Epithelial cell of proximal tubule (primary cell): ENCODE measurements at places on chromosomes 2 and 18.

GRCh38 chr2:191638802-191639172 is 39.1 kb upstream of the NABP1 start:
- DNase-seq: no peak

GRCh38 chr18:23151414-23152099 is 16.3 kb downstream of the CABLES1 start:
- DNase-seq: no peak

GRCh38 chr2:217086038-217086522 is 226.2 kb upstream of the TNP1 start:
- no peak for DNase-seq

GRCh38 chr2:187206071-187206470 is 242.0 kb downstream of the CALCRL start:
- peak; percentile 7 for DNase-seq

DNA sequence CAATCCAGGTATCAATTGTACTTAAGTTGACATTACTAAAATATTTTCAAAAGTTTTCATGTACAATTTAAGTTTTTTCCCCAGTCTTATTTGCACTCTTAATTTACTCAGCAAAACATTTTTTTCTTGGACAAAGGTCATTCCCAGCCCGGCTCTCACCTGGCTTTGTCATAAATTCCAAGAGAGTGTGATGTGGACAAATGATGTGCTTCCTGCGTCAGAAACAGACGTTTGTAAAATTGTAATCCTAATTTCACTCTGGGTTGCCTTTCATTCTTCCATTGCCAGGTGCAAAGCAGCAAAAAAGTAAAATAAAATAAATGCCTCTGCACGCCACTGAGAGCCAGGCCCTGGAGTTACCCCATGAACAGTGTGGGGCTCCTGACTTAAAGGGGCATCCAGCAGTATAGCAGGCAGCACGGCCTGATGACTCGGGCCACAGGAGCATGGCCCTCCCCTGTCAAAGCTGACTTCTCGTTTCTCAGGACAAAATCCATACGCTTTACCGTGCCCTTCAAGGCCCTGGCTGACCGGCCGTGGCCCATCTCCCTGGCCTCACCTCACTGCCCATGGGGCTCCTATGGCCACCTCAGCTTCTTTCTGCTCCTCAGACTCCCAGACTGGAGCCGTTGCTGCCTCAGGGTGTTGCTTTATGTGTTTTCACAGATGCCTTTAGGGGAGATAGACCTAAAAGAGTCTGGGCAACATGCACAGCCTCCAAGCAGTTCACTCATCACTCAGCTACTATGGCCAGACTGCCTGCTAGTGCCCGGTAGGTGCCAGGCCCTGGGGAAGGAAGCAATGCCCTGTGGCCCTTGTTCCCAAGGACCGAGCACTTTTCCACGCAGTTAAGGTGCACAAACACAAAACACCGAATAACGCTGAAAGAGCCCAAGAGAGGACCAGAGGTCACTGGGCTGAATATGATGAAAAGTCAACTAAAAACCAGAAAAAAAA is 7.6 kb upstream of the TMEM185B start:
- DNase-seq: no peak

DNA sequence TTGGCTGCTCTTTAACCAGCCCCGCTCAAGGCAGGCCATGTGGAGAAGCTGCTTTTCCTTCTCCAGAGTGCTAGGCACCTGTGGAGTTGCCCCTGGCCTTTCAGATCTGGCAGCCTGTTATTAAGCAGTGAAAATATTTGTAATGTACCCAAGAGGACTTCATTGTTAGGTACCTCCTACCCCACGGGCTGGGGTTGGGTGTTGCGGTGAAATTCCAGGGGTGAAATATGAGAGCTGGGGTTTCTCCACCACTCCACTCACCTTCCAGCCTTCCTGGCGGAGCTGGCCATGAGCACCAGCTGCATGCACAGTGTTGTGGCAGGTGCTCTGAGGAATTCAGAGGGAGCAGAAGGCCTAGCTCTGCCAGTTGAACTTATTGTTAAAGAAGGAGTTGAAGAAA is 39.1 kb downstream of the NTSR2 start:
- DNase-seq: no peak

DNA sequence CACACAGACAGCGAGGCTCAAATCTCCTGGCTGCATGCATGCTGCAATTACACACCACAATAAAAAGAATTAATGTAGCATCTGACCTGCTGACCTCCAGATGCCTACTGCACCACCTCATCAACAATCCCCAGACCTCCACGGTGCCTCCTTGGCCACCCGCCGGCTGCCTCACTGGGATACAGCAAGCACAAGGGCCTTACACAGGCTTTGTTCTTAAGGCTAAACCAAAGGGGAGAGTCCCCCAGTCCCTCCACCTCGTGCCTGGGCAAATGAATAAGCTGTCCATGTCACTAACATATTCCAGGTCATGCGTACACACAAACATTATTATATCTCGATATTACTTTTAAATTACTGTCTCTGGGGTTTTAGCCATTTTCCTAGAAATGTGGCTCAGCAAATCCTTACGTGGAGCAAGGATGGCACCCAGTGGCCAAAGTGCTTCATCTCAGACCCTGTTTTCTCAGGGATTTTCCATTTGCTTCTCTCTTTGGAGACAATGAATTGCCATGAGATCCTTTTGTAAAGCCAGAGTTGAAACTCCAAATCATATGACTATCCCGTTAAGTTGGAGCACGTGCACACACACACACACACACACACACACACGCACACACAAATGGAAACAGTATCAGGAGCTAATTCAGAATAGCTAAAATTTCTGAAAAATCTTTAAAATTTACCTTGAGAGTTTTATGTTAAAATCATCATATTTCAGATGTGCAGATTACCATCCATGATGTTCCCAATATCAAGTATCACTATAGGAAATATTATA is 313.8 kb downstream of the PDE11A start:
- no peak for DNase-seq

DNA sequence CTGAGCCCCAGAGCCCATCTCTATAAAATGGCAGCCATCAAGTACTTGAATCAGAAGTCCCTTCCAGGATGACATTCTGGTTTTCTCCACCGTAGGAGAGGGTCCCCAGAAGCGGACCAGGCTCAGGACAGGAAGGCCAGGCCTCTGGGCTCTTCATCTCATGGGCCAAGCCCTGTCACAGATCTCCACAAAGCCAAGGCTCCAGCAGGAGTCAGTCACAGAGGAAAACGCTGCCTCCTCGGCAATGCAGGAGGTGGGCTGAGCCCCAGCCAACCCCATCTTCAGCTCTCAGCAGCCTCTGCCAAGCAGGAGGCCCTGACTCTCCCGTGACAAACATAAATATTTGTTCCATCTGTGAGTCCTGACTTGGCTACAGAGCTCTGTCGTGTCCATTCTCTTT is 39.4 kb upstream of the GPAT2 start:
- DNase-seq: no peak

GRCh38 chr18:62485684-62486083 is 37.1 kb upstream of the ZCCHC2 start:
- peak; percentile 76 for DNase-seq

GRCh38 chr18:11008505-11008904 is 140.9 kb downstream of the PIEZO2 start:
- no peak for DNase-seq

DNA sequence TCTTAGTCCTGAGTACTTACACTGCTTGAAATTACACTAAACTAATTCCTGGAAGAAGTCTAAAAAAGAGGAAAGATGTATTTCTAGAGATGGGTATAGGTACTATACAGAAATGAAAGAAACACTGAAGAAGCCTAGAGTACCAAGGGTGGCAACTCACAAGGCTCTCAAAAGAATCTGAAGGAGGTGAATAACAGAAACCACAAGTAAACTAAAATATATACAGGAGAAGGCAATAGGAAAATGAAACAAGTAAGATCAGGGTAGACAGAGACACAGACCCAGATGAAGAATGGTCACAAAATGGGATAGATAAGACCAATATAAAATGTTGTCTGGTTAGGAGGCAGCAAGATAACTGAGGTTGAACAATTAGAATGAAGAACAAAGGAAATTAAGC is 59.9 kb downstream of the USP37 start:
- no peak for DNase-seq

- DNase-seq: no peak
Measured at GRCh38 chr2:102313950-102314349, 2.6 kb downstream of the IL1RL1 start.

DNA sequence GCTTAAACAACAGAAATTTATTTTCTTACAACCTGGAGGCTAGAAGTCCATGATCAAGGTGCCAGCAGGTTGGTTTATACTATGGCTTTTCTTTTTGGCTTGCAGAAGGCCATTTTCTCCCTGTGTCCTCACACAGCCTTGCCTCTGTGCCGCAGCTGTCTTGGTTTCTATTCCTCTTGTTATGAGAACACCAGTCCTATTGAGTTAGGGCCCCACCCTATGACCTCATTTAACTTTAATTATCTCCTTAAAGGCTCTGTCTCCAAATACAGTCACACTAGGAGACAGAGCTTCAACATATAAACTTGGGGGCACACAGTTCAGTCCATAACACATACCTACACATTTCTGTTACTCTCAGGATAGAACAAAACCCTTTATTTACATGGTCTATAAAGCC is 17.3 kb upstream of the RHOB start:
- DNase-seq: no peak

DNA sequence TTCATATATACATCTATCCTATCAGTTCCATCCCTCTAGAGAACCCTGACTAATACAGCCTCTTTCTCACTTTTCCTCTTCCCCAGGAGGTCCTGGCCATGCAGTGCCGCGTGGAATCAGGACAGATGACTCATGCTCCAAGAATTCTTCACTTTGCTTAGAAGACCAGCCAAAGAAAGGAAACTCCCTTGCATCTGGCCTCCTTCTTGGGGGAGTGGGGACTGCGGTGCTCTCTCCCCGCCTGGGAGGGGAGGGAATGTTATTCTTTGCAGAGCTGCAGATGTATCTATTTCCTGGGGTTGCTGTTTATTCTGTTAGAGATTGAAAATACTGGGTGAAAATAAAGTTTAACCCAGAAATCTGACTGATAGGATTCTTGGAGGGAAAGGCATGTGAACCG is 111.5 kb upstream of the SH3BP4 start:
- peak; percentile 88 for DNase-seq

GRCh38 chr18:35311496-35311895 is 21.5 kb upstream of the ZSCAN30 start:
- DNase-seq: no peak

DNA sequence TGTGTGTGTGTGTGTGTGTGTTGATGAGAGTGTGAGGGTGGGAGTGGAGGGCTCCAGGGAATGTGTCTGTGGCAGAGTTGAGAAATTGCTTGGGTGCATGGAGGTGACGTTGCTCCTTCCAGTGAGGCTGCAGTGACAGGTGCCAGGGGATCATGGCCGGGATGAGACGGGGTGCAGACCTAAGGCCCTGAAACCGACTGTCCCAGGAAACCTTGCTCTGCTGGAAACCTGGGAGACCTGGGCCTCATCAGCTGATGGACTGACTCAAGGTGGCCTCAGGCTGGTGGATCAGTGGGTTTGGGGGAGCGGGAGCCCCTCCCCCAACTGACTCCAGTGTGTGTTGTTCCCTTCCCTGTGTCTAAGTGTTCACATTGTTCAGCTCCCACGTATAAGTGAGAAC is 56.6 kb downstream of the INHBB start:
- DNase-seq: no peak

DNA sequence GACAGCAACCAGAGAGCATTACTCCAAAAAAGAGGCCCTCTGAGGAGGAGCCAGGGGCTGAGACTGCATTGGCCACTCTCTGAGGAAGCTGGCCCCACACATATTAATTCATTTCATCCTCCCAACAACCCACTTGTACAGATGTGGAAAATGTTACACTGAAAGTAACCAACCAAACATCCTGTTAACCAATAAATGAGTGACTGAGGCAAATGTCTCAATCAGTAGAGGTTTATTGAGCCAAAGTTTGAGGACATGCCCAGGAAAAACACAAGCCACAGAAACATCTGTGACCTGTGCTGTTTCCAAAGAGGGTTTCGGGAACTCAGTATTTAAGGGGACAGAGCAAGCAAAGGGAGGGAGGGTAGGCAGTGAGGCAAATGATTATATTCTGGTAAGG is 53.0 kb downstream of the SKA1 start:
- no peak for DNase-seq

- DNase-seq: no peak
Measured at GRCh38 chr2:5940596-5941535, 248.7 kb downstream of the SOX11 start.

GRCh38 chr2:219887870-219888269 is 260.4 kb downstream of the SLC4A3 start:
- no peak for DNase-seq

GRCh38 chr2:47867205-47867604 is 39.1 kb downstream of the FBXO11 start:
- DNase-seq: peak; percentile 66

DNA sequence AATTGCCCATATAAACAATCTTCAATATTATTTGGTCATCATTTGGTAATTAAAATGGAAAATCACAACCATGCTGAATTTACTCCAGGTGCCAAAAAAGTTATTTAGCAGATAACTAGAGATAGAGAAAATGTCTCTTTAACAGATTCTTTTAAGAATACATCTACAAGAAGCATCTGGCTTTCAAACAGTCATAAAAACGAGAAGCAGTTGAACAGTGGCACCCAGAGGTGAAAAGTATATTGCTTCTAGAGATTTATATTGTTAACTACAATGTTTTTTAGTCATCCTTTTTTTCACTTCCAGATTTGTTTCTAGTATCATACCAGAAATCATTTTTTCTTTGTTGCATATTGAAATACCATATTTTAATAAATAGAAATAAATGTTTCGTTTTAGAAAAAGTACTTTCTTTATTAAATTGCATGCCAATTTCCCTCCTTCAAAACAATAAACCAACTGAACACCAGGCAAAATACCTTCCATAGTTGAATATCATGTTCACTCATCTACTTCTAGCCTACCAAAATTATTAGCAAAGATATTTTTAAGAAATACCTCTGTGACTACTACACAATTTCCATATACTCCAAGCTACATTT is 65.4 kb upstream of the HNRNPA3 start:
- DNase-seq: no peak

- no peak for DNase-seq
Measured at GRCh38 chr2:239225871-239226561, 174.8 kb downstream of the HDAC4 start.

DNA sequence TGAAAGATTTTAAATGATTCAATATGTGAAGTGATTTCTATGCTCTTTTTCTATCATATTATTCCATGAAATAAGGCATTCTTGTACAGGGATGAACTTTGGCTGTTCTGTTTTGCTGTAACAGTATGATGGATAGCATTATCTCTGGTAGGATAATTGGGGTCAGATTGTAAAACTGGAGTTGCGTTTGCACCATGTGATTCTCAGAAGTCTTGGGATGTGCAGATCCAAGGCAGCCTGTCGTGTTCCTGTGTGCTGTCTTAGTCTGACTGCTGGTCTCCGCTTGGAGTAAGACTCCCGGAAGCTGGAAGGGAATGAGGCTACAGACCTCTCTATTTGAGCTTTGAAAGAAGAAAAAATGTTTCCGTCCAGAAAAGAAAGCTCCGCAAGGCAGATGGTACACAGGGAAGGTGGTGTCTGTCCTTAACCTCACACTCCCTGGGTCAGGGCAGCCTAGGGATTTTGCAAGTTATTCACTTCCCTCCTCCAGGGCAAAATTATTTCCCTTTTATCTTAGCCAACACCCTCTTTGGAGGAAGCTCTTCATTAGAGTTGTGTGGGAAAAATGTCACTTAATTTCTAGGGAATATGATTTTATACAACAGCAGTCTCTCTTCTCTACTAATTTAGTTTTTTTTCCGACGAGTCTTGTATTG is 250.6 kb downstream of the PTPRM start:
- no peak for DNase-seq
